ENCODE measurements at places on chromosomes 12 and 14.

DNA sequence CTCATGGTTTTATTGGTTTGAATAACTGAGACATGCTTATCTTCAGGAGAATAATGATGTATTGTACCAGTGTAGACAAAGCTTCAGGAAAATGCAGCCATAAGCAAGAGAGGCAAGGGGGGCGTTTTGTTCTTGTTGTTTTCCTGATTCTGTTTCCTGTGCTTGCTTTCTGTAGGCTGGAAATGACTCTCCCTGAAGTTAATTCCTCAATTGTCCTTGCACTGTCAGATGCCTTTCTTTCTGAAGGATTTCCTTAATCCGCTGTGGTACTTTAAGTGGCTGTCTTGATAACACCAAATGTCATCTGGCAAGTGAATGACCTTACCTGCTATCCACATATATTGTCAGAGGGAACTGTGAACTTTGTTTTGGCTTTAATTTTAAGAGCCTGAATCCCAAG, 220.0 kb downstream of the NEDD1 start:
- DNase-seq = no peak

- DNase-seq = no peak
Measured at GRCh38 chr12:53967421-53967925, 5.5 kb upstream of the HOXC11 start.

DNA sequence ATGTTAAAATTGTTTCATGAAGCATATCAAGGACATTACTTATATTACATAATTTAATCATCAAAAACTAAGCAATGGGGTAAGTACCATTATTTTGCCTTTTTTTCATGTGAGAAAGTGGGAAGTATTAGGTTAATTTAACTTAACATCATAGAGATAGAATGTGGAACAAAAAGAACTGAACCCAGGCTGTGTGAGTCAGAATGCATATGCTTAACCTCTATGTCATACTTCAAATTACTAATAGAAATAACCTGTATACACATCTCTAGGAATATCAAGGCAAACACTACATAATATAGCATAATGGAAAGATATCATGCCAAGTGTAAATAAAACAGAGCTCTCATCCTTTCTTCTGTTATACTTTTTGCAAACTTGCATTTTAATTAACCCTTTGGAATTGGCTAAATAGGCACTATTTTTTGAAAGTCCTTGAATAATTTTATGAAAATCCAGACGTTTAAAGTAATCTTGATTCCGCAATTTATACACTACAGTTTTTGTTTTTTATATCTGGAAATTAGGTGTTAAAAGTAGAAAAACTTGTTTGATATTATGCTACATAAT, 777.7 kb downstream of the SLC6A15 start:
- DNase-seq = no peak

DNA sequence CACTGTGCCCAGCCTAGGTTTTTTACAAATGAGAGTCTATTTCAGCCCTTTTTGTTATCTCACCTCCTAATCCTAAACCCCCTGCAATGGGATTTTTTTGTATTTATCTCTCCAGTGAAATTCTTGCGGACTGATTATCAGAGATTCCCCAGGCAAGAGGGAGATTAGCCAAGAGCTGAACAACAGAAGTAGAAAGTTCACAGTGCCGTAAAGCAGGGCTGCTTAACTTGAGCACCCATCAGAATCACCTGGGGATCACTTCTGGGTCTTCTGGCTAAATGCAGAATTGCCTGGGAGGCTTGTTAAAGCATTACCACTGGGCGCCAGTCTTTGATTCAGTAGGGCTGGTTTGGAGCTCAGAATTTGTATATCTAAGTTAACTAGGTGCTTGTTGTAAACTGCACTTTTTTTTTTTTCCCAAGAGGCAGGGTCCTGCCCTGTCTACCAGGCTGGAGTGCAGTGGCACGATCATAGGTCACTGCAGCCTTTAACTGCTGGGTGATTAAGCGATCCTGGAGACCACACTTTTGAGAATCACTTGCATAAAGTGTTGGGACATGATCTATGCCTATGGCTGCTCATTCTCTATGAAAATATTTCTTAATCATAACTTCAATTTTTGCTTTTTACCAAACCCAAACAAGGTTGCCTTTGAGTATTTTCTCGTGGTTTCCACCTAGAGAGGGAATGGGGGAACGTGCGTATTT, 1.1 kb upstream of the DPPA3 start:
- DNase-seq = no peak

- DNase-seq = no peak
Measured at GRCh38 chr14:90105756-90106155, 44.0 kb downstream of the KCNK13 start.

GRCh38 chr12:87428701-87429277, 600.4 kb downstream of the C12orf50 start:
- DNase-seq = no peak

DNA sequence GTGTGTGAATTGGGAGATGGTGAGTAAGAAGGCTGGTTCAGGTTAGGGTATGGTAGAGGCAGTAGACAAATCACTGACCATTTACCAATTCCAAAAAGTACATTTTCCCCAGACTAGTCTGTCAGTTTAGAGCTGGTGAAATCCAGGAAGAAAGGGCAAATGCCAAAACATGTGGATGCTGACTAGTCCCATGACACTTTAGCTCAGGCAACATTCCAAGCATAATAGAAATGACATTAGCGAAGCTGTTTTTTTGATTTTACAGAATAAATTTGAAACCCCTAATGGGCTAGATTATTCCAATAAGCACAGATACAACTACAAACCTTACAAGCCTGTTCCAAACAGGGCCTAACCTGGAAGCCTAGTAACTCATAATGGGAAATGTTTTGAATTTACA, 884.2 kb downstream of the FLRT2 start:
- DNase-seq = no peak

DNA sequence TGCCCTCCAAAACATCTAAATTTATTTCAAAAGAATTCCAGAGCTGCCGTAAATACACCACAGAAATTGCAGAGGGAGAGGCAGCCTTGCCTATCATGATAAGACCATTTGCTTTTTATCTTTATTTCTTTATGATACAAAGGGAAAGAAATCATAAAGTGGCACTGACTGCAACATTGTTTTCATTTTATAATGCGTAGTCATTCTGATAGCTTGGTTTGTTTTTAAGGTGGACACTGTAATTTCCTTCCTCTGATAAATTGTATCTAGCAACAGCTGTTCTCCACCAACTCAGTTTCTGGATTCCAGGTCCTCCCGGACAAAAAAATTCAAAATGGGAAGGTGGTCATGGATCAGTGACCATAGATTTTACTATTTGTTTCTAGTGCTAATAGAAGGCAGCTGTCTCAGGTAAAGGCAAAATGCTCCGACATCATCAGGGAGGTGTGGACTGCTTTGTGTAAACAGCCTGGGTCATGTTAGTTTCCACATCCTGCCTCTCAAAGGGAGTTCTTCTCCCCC, 623 bp upstream of the TSPAN8 start:
- peak; percentile 81 for DNase-seq

DNA sequence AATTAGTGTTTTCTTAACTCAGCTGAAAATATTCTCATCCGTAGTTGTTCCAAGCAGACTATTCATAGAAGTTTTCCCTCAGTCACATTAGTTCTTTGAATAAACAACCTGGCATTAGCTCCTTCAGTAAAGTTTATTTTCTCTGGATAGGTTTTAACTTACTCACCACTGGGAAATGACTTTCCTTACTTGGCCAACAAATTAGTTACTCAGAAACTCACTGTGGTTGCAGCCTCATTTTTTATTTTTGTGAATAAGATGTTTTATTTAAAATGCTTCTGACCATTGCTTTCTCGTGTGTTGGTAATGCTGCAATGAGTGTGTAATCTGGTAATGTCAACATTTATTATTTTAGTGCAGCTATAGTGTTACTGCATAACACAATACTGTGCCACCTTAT, 74.9 kb downstream of the NOVA1 start:
- no peak for DNase-seq

- DNase-seq = peak; percentile 94
Measured at GRCh38 chr14:57982804-57983634, 117.1 kb upstream of the SLC35F4 start.

- DNase-seq = no peak
Measured at GRCh38 chr14:105089746-105090492, 24.7 kb upstream of the GPR132 start.

GRCh38 chr12:57164966-57165625, 17.7 kb upstream of the LRP1-AS start:
- DNase-seq = no peak

DNA sequence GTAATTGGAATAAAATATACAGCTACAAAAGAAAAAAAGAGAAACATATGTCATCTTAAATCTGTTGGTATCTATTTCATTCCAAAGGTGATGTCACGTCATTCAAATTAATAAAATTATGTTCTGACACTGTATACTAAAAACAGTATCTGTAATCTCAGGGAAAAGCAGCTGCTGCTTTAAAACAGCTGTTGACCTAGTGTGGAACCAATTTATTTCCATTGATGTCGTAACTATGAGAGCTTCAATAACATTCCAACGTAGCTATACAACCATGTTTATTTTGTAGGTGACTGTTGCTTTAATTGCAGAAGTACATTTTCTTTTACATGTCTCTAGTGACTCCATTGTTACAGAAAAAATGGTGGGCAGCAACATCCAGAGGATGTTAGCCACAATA, 571.7 kb downstream of the RPS29 start:
- DNase-seq = no peak

DNA sequence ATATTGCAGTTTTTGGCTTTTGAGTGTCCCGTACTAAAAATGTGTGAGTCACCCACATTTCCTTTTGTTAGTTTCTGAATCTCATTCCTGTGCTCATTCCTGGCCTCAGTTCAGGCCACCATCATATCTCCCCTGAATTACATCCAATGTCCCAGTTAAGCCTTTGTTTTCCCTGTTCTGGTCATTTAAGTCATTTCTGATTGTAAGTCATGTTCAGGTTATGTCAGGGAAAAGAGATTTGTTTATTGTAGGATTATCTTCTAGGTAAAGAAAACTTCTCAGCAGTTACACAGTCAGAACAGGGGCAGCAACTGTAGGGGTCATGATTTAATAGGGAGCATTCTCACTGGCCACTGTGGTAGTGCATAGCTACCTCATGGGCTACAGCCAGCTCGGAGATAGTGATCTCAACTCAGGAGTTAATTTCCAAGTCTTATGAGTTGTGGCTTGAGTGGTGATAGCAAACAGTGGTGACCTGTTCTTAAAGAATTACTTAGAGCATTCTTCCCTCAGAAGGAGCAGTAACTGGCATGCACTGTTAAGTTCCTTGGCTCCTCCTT, 6.7 kb downstream of the DDX47 start:
- DNase-seq = no peak

DNA sequence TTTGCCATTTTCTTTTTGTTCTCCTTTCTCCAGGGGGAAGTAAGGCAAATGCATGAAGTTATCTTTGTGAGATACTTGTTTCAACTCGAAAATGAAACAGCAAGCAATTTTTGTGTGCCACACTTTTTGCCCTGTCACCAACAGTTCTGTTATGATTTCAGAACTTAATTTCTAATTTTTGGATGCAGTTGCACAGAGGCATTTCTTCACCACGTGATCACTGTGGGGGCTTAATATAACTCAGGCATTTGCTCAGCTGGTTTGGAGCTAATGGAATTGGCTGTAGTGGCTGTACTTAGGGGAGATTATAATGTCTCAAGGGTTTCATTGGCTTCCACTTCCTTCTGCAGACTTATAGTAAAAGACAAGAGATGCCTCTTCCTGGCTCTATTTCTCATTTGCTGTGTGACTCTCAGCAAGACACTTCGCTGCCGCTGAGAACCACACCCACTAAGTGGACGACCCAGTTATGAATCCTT, 452.4 kb downstream of the RAD51B start:
- DNase-seq = no peak

DNA sequence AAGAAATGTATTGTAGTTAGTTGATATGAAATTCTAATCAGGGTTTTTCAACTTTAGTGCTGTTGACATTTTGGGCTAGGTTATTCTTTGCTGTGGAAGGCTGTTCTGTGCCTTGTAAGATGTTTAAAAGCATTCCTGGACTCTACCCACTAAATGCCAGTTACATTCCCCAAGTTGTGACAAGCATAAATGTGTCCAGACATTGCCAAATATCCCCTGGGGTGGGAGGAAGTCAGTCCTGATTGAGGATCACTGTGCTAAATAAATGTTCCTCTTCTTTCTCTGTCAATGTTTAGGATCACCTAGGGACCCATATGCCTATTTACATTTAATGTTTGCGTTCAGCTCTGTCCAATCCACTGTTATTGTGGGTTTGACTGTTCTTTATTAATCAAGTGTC, 268.3 kb downstream of the TMTC2 start:
- DNase-seq = no peak

DNA sequence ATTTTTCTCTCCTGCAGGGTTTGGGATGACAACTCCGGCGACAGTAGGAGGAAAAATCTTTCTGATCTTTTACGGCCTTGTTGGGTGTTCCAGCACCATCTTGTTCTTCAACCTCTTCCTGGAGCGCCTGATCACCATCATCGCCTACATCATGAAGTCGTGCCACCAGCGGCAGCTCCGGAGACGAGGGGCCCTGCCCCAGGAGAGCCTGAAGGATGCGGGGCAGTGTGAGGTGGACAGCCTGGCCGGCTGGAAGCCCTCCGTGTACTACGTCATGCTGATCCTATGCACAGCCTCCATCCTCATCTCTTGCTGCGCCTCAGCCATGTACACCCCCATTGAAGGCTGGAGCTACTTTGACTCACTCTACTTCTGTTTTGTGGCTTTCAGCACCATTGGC, 72.3 kb upstream of the PSMC1 start:
- no peak for DNase-seq

GRCh38 chr12:111393700-111394300, 11.9 kb upstream of the SH2B3 start:
- no peak for DNase-seq

DNA sequence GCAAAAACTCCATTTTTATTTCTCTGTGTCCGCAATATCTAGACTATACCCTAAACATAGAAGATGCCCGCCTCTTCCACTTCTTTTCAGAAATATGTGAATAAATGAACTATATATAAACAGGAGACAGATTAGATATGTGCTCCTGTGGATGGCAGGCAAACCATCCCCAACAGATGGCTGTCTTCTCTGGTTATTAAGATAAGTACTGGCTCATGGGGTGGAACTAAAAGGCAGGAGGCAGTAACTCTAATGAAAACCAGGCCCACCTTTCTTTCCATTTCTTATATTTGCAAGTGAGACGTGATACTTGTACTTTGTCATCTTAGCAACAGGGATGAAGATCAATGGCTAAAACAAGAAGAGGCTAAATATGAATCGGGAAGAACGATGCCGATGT, 20.2 kb downstream of the E2F7 start:
- DNase-seq = no peak

DNA sequence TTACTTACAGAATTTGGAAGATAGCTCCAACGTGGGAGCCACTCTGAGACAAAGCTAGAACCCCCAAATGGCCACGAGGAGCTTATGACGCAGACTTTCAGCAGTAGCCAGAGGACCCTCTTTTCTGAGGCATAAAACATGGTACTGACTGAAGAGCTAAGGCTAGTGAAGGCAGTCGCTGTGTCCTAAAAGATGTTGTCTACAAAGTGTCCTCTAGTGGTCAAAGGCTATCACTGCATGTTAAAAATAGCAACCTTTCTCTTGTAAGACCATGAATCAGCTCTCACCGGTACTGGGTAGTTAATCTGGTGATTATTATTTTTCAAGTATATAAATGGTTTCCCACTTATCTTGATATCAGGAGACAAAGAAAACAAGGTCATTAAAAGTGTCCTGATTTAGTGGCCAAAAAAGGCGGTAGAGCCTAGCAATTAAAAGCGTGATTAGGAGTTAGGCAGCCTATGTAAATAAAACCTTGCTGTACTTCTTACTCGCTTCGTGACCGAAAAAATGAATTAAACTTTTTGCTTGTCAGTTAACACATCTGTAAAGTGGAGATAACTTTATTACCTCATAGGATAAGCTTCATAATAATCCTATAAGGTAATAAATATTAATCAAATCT, 47.0 kb upstream of the LGR5 start:
- peak; percentile 70 for DNase-seq
